ENCODE measurements at places on chromosomes 12 and 14.

- no peak for DNase-seq
Observed at GRCh38 chr12:57430112-57430930, 522 bp downstream of the R3HDM2 start.

GRCh38 chr12:93832131-93832530 lies 155.0 kb downstream of the CRADD start:
- DNase-seq, result no peak

- DNase-seq, result no peak
Observed at GRCh38 chr14:81179631-81180030, 41.1 kb downstream of the GTF2A1 start.

DNA sequence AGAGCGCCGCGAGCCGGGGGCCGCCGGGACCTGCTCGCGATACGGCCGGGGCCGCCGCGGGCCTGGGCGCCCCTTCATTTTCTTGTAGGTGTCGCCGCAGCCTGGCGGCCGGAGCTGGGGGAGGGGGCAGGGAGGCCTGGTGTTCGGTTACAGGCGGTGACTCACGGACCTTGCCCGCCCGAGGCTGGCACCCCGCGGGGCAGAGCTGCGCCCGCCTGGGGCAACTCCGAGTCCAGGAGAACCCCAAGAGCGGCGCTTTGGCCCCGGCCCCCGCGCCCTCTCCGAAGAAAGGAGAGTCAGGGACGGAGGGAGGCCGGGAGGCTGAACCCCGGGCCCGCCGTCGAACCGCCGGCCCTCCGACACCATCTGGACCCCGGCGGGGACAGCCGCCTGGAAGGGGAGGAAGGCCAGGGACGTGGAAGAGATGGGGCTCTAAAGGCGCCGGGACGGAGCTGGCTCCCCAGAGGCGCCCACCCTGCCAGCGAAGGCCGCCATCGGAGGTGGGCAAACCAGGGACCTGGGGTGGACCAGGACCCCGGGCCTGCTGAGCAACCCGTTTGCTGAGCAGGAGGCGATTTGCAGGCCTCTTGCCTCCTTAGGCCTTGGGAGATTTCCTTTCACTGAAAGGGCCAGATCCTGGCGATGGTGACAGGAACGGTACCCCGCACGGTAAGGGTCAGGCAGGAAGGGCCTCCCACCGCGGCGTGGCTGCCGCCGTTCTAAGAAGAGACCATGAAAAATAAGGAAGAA lies 843 bp upstream of the NUAK1 start:
- DNase-seq, result peak; percentile 48
